ENCODE measurements at places on chromosomes 1 and 21. TPM values are rescaled to one million over a fixed set of nuclear protein-coding genes. Genes with fewer than 3 reads are reported as not detected.

CDC20 gene
- 2.0 TPM for total RNA-seq

ZFP69 gene
- total RNA-seq: 5.8 TPM

DCST1 gene
- not detected for total RNA-seq

SPATA46 gene
- not detected for total RNA-seq

ORC1 gene
- total RNA-seq: 1.1 TPM

SPRR2A gene
- total RNA-seq: 0.96 TPM

MMP23B gene
- 16.6 TPM for total RNA-seq

FAM177B gene
- total RNA-seq: 0.44 TPM

NID1 gene
- 89.3 TPM for total RNA-seq

SKI gene
- 77.5 TPM for total RNA-seq

TTLL10 gene
- 2.3 TPM for total RNA-seq

FLG2 gene
- not detected for total RNA-seq

WNT3A gene
- 0.21 TPM for total RNA-seq

DIO1 gene
- total RNA-seq: not detected

GPR37L1 gene
- total RNA-seq: 0.10 TPM

B3GALT2 gene
- total RNA-seq: 2.3 TPM

TNFRSF9 gene
- total RNA-seq: 0.18 TPM

TAS1R1 gene
- not detected for total RNA-seq

LRRC3 gene
- total RNA-seq: 3.8 TPM

ST6GALNAC3 gene
- total RNA-seq: 11.7 TPM

CFAP107 gene
- not detected for total RNA-seq

NUDC gene
- total RNA-seq: 56.1 TPM

INSRR gene
- 0.13 TPM for total RNA-seq

GPR25 gene
- not detected for total RNA-seq

SPRR2F gene
- total RNA-seq: not detected

ZNF672 gene
- total RNA-seq: 30.1 TPM

AADACL3 gene
- not detected for total RNA-seq

CRP gene
- 1.1 TPM for total RNA-seq

LRRC7 gene
- 2.4 TPM for total RNA-seq

LDLRAP1 gene
- 14.4 TPM for total RNA-seq

INAVA gene
- total RNA-seq: 83.2 TPM

C1orf141 gene
- total RNA-seq: not detected

UBL4B gene
- total RNA-seq: not detected

CACNA1S gene
- total RNA-seq: not detected

NPL gene
- total RNA-seq: 25.6 TPM

DNAJB4 gene
- total RNA-seq: 31.4 TPM

RIPPLY3 gene
- 0.18 TPM for total RNA-seq

NTRK1 gene
- 1.7 TPM for total RNA-seq

RNU1-3 gene
- 1,626 TPM for total RNA-seq

WARS2 gene
- 18.7 TPM for total RNA-seq

Measured in ureter (tissue), 1 donor.